ENCODE measurements at places on chromosomes 4 and X.

DNA sequence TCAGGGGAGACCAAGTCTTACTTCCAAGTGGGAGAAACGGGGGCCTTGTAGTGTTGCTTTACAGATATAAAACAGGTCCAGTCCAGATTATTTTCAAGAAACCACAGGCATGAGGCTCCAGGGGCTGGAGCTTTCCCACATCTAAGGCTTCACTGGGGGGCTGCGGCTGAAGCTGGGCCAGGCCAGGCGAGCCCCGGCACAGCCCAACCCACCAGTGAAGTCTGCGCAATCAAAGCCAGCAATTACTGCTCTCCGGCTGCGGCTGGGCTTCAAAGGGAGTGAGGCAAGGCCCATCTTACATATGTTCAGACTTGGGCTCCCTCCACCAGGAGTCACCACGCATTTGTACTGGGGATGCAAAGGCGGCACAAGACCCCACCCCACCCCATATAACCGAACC is 61.7 kb downstream of the HADH start:
- DNase-seq: no peak

DNA sequence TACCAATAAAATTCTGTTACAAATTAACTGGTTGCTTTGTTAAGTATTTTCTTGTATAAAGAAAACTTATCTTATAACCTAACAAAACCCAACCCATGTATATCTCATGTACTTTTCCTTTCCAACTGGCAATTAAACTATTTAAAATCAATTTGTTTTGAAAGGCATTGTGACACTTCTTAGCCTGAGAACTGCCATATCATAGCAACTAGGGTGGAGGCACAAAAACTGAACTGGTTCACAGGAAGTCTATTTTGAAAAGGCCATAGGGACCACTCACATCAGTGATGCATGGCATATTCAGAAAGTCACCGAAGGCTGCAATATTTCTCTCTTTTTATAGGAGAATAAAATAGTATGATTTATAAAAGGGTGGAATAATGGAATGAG is 40.5 kb upstream of the ARSJ start:
- no peak for DNase-seq

DNA sequence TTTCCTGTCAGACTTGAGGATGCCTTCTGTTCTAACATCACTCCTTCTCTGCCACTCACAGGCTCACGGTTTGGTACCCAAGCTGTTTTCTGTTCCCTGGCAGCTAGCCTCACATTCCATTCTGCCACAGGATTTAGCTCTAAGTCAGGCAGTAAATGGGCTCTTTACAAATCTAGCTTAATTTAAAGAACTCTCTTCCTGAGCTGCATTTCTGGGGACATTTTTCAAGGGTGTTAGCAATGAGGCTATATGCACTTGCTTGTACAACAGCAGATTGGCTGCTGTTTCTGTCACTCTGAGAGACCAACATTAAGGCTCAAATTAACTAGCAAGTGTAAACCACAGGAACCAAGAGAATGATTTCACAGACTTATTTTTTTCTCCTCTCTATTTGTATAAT is 337.8 kb upstream of the NOCT start:
- no peak for DNase-seq

DNA sequence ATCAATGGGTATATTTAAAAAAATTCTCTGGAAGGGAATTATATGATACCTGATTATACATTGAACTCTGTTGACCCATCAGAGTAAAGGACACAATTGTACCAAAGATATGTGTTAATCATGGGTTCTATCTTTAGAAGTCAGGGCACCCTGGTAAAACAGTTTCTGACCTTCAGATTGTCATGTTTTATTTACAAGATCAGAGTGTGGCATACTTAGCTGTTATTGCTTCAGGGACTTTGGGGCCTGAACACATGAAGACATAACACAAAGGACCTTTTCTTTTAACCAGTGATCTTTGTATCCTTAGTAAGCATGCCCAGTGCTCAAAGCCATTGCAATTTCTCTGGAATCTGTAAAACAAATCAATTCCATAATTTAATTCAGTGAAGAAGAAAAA is 204.8 kb upstream of the RPS6KA3 start:
- no peak for DNase-seq

DNA sequence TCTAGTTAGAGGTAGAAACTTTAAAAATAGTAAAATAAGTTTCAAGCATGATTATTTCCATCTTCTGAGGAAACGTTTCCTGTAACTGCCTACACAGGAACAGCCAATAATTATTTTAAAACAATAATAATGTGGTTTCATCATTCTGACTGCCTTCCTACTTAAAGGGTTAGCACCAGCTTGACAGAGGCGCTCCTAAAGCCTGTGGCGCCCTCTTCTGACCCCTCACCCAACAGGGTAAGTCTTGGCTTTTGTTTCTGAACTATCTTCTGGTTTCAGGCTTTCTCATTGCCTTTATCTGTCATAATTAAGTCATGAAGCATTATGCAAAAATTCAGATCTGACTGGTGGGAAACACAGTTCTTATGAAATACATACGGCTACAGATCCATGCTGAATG is 96.7 kb downstream of the ITM2A start:
- DNase-seq: peak; percentile 46

All from activated naive CD8-positive, alpha-beta T cell treated with anti-CD3 and anti-CD28 coated beads, Interleukin-2, amount 50 U/mL, for 16 hours (primary cell).